Activated naive CD4-positive, alpha-beta T cell treated with anti-CD3 and anti-CD28 coated beads, Interleukin-2, amount 50 U/mL, for 72 hours (primary cell): ENCODE measurements at places on chromosomes 1 and 21.

DNA sequence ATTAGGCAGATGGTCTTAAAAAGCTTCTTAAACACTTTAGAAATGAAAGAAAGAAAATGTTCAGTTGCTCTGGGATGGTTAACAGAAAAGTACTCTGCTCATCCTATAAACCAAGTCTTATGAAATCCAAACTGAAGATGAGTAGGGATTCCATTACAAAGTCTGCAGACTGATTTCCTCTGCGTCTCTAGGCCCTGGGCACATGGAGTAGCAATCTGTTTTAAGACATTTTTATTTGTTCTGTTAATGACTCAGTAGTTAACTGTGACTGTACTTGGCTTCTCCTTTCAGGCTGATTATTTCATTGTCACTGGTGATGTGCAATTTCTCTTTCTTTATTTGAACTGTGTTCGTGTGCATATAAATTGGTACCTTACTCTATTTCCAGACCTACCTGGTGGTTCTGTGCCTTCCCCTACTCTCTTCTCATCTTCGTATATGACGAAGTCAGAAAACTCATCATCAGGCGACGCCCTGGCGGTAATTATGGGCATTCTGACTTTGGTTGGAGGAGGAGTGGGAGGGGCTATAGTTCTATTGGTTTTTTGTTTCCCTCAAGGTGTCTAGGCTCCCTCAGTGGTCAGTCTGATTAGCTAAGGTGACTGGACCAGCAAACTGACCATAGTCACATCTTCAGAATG is 30.6 kb downstream of the ATP1A1 start:
- DNase-seq: no peak

DNA sequence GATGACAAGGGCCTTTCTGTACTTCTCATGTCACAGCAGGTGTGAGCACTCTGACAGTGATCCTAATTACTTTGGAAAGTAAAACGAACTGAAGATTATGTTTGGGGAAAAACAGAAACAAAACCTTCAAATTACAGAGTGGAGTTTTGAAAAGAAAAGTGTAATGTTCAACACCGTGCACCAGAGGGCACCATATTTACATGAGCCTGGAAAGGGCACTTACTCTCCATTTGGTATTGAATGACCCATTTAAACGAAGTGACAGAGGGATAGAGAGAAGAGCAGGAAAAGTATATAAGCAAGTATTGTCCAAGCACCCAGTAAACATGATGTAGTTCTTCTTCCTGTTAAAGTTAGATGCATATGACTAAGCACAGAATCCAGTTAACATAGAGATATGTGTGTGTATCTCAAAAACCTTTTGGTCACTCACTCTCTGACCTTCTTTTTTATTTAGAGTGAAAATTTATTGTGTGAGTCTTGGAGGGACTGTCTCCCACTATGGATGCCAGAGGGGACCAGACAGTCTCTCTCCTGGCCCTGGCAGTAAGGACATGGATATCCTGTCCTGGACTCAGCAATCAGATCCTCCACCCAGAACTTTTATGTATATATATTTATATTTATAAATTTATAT is 3.8 kb upstream of the RGSL1 start:
- DNase-seq: peak; percentile 42

- no peak for DNase-seq
Measured at GRCh38 chr1:180195401-180195800, 34.7 kb upstream of the LHX4 start.

GRCh38 chr21:42777757-42778344 is 101.5 kb downstream of the WDR4 start:
- DNase-seq: no peak

GRCh38 chr1:109615879-109616278 is 3.5 kb downstream of the GNAT2 start:
- no peak for DNase-seq

DNA sequence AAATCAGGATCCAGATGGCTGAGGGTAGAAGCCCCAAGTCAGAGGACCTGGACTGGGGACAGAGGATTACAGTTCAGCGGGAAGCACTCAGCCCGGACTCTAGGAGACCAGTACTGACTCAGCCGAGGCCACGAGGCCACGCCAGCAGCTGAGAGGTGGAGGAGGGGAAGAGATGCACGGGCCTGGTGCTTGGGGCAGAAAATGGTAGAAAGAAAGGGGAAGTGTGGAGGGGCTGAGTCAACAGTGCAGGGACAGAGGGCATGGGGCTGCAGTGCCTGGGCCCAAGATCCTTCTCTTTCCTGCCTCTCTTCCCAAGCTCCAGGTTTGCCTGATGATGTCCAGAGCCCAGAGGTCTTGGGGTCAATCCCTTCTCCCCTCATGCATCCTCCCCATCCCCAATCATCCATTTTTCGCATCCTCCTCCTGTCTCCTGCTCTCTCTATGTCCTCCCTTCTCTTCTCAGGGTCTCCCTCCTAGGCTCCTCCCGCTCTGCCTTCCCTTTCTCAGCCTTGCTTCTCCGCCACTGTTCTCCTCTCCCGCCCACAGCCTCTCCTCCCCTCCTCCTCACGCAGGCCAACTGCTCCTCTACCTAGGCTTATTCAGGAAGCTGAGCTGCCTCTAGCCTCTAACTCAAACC is 7.7 kb downstream of the ARHGEF2 start:
- DNase-seq: no peak

GRCh38 chr21:15138490-15138889 is 73.7 kb upstream of the NRIP1 start:
- no peak for DNase-seq

DNA sequence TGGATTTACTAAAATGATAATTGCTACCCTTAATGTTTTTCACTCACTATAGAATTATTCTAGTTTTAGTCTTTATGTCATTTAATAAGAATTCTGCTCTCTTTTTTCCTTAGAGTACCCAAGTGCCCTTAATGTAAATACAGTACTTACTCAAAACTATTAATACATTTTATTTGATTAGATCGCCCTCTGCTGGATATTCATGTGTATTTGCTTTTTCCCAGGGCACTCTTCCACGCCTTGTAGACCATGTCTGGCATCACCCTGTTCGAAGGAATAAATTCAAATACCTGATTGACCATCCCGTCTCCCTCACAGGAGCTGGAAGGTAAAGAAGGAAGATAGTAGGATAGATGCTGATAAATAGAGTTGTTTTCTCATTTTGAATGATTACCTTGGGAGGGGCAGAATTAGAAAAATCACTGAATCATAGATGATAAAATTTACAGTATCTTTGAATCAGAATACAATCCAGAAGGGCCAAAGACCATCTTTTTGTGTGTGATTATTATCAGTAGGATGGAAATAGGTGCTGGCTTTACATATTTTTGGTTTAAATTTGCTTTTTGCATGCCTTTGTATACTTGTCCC is 4.1 kb downstream of the AXDND1 start:
- no peak for DNase-seq
